Lung (tissue), 17 donors: ENCODE measurements at places on chromosomes 5 and 9.
A peak's percentile ranks its signal among the peaks of the same experiment; 100 is the strongest.

DNA sequence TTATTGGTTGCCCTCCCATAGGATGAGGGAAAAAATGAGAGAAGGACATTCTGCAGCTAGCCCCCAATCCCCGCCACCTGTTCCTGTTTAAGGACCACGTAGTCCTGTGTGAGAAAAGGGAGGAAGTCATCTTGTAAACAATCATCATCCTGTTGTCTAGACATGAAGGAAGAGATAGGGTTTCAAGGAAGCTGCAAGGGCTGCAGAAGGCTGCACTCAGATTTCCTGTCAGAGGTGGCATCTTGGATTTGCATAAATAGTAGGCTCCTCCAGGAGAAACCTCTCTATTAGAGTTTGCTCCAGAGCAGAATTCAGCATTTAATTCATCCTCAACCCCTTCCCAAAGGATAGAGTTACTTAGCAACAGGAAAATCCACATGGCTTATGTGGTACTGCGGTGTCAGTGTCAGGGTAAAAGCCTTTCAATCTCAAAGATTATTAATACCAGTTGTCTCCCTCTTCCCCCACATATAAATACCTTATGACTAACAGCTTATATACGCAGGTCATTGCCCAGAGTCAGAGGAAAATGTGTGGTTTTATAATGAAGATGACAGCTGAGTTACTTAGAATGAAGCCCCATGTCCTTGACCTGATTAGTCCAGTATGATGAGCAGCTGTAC lies 4.6 kb upstream of the DNAJC18 start:
- peak; percentile 47 for DNase-seq

DNA sequence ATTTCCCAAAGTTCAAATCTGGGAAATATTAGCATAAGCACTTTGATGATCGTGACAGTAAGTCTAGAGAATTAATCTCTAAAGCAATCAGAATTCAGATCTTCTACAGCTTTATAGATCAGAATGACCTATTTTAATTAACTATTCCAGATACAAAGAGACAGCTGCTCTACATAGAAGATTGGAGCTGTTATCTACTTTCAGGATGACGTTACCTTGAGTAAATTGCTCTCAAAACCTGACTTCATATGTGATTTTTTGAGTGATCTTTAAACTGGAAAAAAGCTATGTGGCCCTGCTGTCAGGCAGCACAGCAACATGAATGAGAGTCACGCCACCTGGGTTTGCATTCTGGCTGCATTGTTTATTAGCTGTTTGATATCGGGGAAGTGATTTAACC lies 259.9 kb upstream of the CDH6 start:
- DNase-seq: no peak

- no peak for DNase-seq
Observed at GRCh38 chr9:20948703-20949102, 82.7 kb downstream of the HACD4 start.

- no peak for DNase-seq
Observed at GRCh38 chr5:181131514-181131913, 545 bp upstream of the OR2V1 start.

DNA sequence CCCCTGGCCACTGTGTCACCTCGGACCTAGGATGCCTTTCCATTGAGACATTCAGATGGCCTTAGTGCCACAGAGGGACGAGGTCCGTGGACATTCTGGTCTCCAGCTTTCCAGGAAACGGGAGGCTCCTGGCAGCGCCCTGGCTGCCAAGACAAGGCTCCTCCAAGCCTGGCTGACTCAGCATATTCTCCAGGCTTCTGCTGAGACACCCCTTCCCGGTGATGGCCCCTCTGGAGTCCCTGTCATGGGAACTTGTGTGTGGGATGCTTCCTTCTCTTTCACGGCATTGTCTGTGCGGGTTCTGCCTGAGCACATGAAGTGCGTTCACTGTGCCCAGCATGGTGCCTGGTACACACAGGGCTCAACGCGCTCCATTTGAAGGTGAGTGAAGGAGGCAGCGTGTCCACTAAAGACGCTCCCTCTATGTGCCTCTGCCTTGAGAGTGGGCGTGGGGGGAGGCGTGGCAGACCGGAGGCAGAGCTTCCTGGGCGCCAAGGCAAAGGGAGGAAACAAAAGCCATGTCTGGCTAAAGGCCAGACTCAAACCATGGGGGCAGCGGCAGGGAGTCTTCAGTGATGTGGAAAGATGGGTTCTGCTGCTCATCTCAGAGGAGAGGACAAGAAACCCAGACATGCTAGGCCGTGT lies 46.4 kb upstream of the PRRC2B start:
- DNase-seq: no peak

GRCh38 chr5:65695896-65696295 lies 26.0 kb downstream of the SGTB start:
- DNase-seq: no peak

DNA sequence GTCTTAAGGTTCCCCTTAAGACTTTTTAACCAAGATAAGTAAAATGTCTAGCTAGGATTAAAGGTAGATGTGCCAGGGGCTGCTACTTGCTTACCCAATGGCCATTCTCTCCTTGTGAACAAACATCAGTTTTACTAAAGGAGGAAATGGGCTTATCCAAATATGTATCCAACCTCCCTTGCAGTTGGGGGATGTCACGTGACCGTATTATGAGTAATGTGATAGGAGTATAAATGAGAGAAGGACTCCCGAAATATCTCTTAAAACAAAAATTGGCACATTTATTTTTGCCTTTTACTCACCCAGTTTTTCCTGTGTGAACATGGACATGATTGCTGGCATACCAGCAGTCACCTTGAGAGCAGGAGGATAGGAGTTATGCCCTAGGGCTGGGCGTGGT lies 247.9 kb downstream of the NFIB start:
- no peak for DNase-seq

- DNase-seq: no peak
Observed at GRCh38 chr9:6230037-6230780, 14.6 kb downstream of the IL33 start.

GRCh38 chr5:172564883-172565282 lies 76.2 kb upstream of the NEURL1B start:
- no peak for DNase-seq

GRCh38 chr5:60527072-60527471 lies 172.9 kb downstream of the DEPDC1B start:
- no peak for DNase-seq

- no peak for DNase-seq
Observed at GRCh38 chr9:76177931-76178330, 216.3 kb downstream of the RFK start.

- DNase-seq: no peak
Observed at GRCh38 chr5:129506086-129506485, 46.0 kb downstream of the ADAMTS19 start.

GRCh38 chr5:116757326-116757725 lies 182.7 kb upstream of the SEMA6A start:
- DNase-seq: no peak

- DNase-seq: no peak
Observed at GRCh38 chr9:15191378-15191777, 115.6 kb downstream of the TTC39B start.

- DNase-seq: no peak
Observed at GRCh38 chr5:165573445-165573844, 2068.0 kb downstream of the MAT2B start.

GRCh38 chr9:68637020-68637419 lies 68.0 kb upstream of the PIP5K1B start:
- no peak for DNase-seq
